Activated CD4-positive, alpha-beta T cell treated with anti-CD3 and anti-CD28 coated beads, Interleukin-2, amount 10 ng/mL, durations not matched to agents 7 days and 5 days (primary cell): ENCODE measurements at places on chromosomes 16 and 17. TPM values are rescaled to one million over a fixed set of nuclear protein-coding genes. Genes with fewer than 3 reads are reported as not detected.

- H3K4me3 ChIP-seq = no peak within 1 kb of the TSS
- no peaks in the 10 kb centered on the region for H3K36me3 ChIP-seq
- peak within 1 kb of the TSS; percentile 17 for H3K27ac ChIP-seq
- DNase-seq = no peak
Observed at GRCh38 chr17:64448665-64449512, at the start of gene MILR1. MILR1 (plus strand) TSS chr17:64449115; CDS start chr17:64449169, 54 bp downstream.

DNA sequence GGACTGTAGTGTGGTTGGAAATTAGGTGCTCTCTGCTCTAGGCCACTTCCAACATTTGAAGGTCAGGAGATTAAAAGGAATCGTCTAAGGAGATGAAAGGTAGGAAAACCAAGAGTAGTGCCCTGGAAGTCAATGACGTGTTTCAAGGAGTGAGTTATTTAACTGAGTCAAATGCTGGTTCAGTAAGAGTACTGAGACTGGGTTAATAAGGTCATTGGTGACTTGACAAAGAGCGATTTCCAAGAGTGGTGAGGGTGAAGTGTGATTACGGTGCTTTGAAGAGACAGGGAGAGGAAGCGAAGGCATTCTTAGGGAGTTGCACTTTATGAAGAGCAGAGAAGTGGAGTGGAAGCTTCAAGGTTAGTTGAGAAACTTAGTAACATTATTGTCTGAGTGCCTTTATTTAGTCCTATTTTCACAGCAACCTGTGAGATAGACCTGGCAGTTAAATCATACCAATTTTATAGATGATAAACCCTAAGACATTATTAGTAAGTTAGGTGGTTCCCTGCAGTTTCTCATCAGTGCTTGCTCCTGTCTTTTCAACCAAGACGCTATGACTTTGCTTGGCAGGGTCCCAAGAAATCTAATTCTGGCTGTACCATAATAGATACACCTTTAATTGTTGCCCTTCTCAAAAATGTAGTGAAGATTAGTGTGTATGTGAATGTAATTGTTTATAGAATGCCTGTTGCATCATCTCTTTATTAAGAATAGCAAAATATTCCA is 5.9 kb downstream of the ZNF207 start:
- peaks cover 64% of the 10 kb centered on the region for H3K36me3 ChIP-seq
- DNase-seq = no peak
- H3K4me3 ChIP-seq = peak overlapping the region; percentile 27
- no peaks in the 10 kb centered on the region for H3K27me3 ChIP-seq

- no peak overlapping the region for H3K4me3 ChIP-seq
- H3K27ac ChIP-seq = no peak overlapping the region
- H3K27me3 ChIP-seq = peaks cover 6% of the 10 kb centered on the region
- DNase-seq = no peak
Observed at GRCh38 chr16:84545114-84545737, 40.8 kb upstream of the MEAK7 start.

DNA sequence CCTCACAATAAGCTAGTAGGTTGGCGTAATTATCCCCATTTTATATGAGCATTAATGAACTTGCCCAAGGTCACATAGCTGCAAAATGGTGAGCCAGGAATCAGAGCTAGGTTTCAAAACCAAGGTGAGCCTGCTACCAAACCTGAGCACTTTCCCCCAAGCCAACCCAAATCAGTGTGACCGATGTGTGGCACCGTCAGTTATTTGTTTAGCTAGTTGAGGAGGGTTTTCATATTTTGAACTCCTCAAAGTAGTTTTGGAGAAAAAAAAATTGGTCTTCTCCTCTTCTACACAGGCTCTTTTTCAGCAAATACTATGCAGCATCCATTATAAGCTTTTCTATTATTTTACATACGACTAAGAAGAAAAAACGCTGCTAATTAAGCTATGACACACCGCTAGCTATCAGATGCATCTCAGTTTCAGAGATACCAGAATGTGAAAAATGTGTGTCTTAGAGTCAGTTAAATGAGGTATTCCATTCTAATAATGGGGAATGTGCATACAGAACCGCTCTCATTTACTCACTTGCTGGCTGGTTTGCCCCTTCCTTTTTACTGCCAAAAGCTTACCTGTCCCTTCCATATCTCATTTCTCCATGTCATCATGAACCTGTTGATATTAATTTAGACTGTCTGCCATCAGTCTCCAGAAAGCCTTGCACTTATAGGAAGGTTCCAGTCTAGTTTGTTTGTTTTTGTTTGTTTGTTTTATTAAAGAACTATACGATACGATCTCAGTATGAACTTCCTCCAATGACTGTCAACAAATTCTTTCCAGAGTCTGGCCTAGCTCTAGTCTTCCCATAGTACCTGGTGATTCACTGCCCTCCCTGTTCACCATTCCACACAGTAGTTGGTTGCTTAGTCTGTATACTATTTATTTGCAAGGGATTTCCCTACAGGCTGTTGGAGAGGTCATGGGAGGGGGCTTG is 2.2 kb upstream of the TBX4 start:
- peaks cover 6% of the 10 kb centered on the region for H3K4me1 ChIP-seq
- H3K27me3 ChIP-seq = peaks cover 73% of the 10 kb centered on the region
- no peak for DNase-seq
- H3K27ac ChIP-seq = no peak overlapping the region

- peaks cover 28% of the 10 kb centered on the region for H3K36me3 ChIP-seq
- DNase-seq = peak; percentile 21
- H3K4me3 ChIP-seq = peak overlapping the region; percentile 91
- peak overlapping the region; percentile 91 for H3K27ac ChIP-seq
- H3K4me1 ChIP-seq = peaks cover 79% of the 10 kb centered on the region
- H3K27me3 ChIP-seq = no peaks in the 10 kb centered on the region
Observed at GRCh38 chr16:87951552-87952538, 611 bp downstream of the BANP start.

DNA sequence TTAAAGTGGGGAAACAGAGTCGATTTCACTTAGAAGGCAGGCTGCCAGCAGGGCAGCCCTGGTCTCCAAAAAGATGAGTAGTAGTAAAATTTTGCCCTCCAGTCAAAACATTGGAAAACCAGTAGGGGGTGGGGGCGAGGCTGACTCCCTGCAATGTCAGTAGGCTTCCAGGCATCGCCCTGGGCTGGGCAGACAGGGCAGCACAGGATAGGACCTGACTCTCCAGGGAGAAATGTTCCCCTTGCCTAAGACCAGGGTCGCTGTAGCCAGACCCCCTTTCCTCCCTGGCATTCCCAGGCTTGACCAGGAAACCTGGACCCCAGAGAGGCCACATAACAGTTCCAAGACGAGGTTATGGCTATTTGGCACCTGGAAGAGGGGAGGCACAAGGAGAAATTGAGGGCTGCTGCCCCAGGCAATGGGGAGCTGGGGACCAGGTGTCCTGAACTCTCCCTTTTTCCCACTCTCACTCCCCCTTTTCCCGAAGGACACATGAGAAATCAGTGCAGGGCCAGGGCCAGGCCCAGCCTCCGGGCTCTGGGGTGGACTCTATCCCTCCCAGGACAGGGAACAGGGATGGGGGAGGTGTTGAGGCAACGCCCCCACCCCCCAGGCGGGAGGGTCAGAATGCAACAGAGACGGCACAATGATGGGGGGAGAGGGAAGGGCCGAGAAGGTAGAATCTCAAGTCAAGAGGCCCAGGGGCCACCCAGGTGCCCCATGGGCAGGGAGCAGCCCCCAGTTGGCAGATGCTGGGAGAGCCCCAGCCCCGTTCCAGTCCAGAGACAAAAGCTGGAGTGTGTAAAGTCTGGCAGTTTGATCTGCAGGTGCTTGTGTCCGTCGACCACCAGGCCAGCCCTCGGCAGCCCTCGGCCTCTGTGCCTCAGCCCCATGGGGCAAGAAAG is 4.5 kb upstream of the SAMD14 start:
- H3K4me3 ChIP-seq = no peak overlapping the region
- peaks cover 24% of the 10 kb centered on the region for H3K4me1 ChIP-seq
- no peak for DNase-seq
- H3K27ac ChIP-seq = no peak overlapping the region
- H3K27me3 ChIP-seq = peaks cover 12% of the 10 kb centered on the region
- H3K36me3 ChIP-seq = peaks cover 47% of the 10 kb centered on the region

DNA sequence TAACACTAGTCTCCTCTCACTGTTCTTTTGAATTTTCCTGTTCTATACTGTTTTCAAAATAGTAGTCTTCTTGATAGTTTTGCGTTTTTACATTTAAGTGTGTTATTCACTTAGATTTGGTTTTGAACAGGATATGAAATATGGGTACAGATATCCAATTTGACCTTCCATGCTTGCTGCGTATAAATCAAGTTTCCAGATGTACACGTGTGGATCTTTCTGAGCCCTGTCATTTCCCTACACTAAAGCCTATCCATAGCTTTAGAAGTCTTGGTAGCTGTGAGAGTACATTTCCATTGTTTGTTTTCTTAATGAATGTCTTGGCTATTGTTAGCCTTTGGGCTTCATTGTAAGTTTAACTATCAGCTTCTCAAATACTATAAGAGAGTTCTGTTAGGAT is 20.4 kb downstream of the CYLD start:
- DNase-seq = no peak
- H3K4me3 ChIP-seq = no peak overlapping the region
- H3K27me3 ChIP-seq = no peaks in the 10 kb centered on the region
- H3K4me1 ChIP-seq = peaks cover 76% of the 10 kb centered on the region
- peaks cover 78% of the 10 kb centered on the region for H3K36me3 ChIP-seq

- no peak overlapping the region for H3K27ac ChIP-seq
- no peak overlapping the region for H3K4me3 ChIP-seq
- no peak for DNase-seq
- H3K27me3 ChIP-seq = no peaks in the 10 kb centered on the region
- no peaks in the 10 kb centered on the region for H3K4me1 ChIP-seq
- H3K36me3 ChIP-seq = peaks cover 4% of the 10 kb centered on the region
Observed at GRCh38 chr16:88015806-88016140, 64.5 kb downstream of the BANP start.

GRCh38 chr17:73586921-73587602 is 57.2 kb downstream of the SDK2 start:
- peaks cover 2% of the 10 kb centered on the region for H3K36me3 ChIP-seq
- no peak for DNase-seq
- H3K27ac ChIP-seq = no peak overlapping the region
- H3K4me1 ChIP-seq = peaks cover 56% of the 10 kb centered on the region
- no peaks in the 10 kb centered on the region for H3K27me3 ChIP-seq
- H3K4me3 ChIP-seq = no peak overlapping the region

GRCh38 chr16:85750827-85751697 is at the start of gene C16orf74:
C16orf74 (minus strand) TSS chr16:85751096; CDS start chr16:85735217, 15,879 bp downstream.
- H3K27me3 ChIP-seq = peaks cover 30% of the 10 kb centered on the region
- H3K36me3 ChIP-seq = no peaks in the 10 kb centered on the region
- H3K27ac ChIP-seq = no peak within 1 kb of the TSS
- no peak for DNase-seq
- peaks cover 8% of the 10 kb centered on the region for H3K4me1 ChIP-seq

DNA sequence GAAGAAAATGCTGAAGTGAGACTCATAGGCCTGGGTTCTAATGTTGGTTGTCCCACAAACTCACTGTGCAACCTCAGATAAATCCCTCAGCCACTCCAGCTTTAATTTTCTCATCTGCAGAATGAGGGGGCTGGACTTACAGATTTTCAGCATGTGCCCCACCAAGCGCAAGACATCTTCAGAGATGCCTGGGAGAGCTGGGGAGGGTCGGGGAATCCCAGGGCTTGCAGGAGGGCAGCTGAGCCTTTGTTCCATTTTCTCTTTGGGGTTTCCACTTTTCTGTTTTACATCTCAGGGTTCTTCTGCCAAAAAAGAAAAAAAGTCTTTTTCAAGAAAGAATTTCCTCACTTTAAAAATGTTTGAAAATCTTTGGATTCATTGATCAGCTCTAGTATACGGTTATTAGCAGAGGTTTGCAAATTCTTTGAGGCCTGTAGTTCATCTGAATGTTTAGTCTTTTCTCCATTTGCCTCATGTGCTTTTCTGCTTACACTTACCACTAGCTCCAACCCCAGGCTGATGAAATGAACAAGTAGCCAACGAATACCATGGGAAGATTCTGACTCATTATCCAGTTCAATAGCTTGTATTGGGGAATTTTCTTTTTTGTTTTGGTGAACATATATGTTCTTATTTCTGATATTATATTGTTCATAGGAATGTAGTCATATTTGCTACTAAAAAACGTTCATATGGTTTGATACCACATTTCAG is 56.4 kb downstream of the CHD9 start:
- no peak overlapping the region for H3K27ac ChIP-seq
- H3K4me1 ChIP-seq = no peaks in the 10 kb centered on the region
- no peaks in the 10 kb centered on the region for H3K27me3 ChIP-seq
- no peaks in the 10 kb centered on the region for H3K36me3 ChIP-seq

DNA sequence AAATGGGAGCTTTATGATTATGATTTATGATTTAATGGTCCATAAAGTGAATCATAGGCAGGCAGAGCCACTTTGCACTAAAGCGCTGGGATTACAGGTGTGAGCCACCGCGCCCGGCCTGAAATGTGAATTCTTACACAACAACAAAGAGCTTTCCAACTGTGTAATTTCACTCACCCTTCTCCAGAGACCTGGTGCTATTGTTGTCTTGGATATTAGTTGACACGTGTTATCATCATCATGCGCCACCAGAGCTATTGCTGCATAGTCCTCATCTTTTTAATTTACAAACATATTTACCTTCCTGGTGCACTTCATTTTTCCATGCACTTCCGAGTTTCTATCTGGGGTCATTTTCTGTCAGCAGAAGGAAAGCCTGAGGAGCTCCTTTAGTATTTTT is 4.8 kb upstream of the UTS2R start:
- H3K27ac ChIP-seq = no peak overlapping the region
- H3K4me1 ChIP-seq = peaks cover 8% of the 10 kb centered on the region
- no peak overlapping the region for H3K4me3 ChIP-seq
- DNase-seq = no peak

DNA sequence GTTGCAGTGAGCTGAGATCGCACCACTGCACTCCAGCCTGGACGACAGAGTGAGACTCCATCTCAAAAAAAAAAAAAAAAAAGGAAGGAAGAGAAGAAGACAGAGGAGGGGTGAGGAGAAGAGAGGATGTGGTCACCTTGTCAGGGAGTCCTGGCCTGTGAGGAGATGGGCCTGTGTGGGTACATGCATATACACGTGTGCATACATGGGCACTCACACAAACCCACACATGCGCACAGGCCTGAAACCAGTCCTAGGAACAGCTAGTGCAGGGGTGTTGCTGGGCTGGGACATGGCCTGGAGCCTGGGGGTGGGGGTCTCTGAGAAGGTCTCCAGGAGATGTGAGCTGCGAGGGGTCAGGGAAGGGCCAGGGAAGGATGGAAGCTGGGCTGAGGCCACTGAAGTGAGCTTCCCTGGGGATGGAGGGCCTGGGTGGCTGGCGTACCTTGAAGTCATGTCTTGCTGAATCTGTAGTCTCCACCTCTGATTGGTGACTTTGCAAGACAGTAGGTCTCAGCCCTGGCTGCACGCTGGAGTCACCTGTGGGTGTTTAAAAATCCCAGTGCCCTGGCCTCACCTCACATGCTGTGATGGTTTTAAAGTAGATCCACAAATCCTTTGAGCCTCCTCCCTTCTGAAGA is 72.4 kb downstream of the MRM1 start:
- peaks cover 1% of the 10 kb centered on the region for H3K27me3 ChIP-seq
- peak overlapping the region; percentile 94 for H3K27ac ChIP-seq
- peaks cover 3% of the 10 kb centered on the region for H3K36me3 ChIP-seq
- H3K4me3 ChIP-seq = peak overlapping the region; percentile 61
- H3K4me1 ChIP-seq = peaks cover 59% of the 10 kb centered on the region

- no peak overlapping the region for H3K4me3 ChIP-seq
- no peak for DNase-seq
- no peak overlapping the region for H3K27ac ChIP-seq
- H3K27me3 ChIP-seq = no peaks in the 10 kb centered on the region
- H3K4me1 ChIP-seq = no peaks in the 10 kb centered on the region
Observed at GRCh38 chr17:29840884-29841283, 89.1 kb downstream of the SSH2 start.

Gene AOC2
- total RNA-seq = 1.5 TPM

Gene TNRC6C
- 40.2 TPM for total RNA-seq

Gene CA4
- not detected for total RNA-seq

Gene TUFM
- total RNA-seq = 125 TPM

Gene PRR29
- total RNA-seq = 3.8 TPM
